ENCODE measurements at places on chromosomes 12 and 14.

DNA sequence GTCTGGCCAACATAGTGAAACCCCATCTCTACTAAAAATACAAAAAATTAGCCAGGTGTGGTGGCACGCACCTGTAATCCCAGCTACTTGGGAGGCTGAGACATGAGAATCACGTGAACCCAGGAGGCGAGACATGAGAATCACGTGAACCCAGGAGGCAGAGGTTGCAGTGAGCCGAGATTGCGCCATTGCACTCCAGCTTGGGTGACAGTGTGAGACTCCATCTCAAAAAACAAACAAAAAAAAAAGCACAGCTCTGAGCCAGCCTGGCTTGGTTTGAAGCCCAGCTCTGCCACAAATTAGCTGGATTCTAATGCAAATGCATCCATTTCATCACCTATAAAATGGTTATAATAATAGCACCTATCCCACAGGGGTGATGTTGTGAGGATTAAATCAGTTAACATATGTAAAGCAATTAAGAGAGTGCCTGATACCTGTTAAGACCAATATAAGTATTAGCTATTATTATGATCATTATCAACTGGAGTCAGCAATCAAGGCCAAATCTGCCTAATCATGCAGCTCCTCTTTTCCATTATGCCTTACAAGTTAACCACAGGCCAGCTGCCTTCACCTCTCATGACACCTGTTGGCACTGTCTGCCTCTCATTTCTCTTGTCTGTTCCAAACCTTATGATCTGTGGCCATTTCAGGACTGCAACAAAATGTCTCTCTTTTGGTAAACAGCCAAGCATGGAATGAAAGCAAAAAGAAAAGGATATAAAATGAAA is 2.1 kb downstream of the GNPTAB start:
- DNase-seq, result no peak

DNA sequence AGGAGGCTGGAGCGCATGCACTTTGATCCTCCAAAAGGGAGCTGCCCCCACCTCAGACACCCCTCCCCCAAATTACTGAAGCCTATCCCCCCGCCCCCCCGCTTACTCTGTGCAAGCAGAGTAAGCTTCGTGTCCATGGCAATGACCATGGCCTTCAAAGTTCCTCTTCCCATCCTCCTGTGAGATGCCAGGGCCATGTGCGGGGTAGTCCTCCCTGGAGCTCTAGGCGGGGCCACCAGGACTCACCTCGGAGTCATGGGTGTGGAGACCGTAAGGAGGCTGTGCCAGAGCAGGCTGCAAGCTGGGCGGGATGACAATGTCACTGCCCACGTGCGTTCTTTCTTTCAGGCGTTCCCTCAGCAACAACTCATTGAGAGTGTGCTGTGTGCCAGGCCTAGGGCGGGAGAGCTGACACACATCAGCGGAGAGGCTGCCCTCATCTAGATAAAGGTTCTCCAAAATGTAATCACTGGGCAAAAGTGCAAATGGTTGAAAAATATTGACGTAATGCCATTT is 66.8 kb downstream of the C14orf132 start:
- DNase-seq, result no peak

GRCh38 chr12:4118017-4118510 is 155.5 kb upstream of the CCND2 start:
- DNase-seq, result no peak

- DNase-seq, result no peak
Observed at GRCh38 chr14:31142455-31143087, 65.0 kb downstream of the HECTD1 start.

GRCh38 chr12:15562263-15562662 is 226.9 kb downstream of the EPS8 start:
- no peak for DNase-seq

GRCh38 chr12:28857369-28857768 is 291.7 kb upstream of the FAR2 start:
- no peak for DNase-seq

GRCh38 chr14:93039649-93040315 is 75.9 kb downstream of the ITPK1 start:
- no peak for DNase-seq

- DNase-seq, result no peak
Observed at GRCh38 chr14:53493860-53494259, 340.7 kb upstream of the DDHD1 start.

- DNase-seq, result no peak
Observed at GRCh38 chr12:112591488-112591887, 172.7 kb downstream of the PTPN11 start.

DNA sequence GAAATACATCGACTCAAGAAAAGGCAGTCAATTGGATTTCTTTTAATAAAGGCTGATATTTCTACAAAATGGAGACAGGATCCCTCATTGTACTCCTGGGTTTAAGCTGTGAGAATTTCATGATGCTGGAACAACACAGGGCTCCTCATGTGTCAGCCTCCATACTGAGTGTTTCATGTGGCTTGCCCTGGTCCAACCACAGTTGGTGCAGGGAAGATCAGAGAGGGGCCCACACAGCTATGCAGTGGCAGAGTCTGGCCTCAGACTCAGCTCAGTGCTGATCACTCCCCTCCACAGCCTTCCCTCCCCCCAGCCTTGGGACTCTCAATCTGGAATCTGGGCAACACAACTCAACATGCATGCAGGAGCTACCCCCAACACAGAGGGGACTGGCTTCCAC is 122.5 kb upstream of the OVCH1 start:
- no peak for DNase-seq

DNA sequence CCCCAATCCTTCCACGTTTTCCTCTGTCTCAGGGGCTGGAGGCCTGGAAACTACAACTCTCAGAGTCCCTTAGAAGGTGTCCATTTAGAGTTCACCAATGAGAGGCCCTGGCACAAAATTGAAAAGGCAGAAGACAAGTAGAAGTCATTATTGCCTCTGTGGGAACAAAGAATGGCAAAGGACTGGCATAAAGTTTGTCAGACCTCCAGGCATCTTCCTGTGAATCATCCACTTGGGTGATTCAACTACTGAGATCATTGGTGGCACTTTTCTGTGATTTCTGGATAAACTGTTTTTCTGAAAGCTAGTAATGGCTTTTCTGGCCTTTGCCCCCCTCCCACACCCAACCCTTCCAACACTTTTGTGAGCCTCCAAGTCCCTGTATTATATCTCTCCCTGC is 42.6 kb upstream of the C12orf42 start:
- no peak for DNase-seq

- no peak for DNase-seq
Observed at GRCh38 chr12:18581232-18581962, 156.4 kb downstream of the PLCZ1 start.

- DNase-seq, result peak; percentile 68
Observed at GRCh38 chr14:95519699-95520098, 3.2 kb upstream of the SYNE3 start.

DNA sequence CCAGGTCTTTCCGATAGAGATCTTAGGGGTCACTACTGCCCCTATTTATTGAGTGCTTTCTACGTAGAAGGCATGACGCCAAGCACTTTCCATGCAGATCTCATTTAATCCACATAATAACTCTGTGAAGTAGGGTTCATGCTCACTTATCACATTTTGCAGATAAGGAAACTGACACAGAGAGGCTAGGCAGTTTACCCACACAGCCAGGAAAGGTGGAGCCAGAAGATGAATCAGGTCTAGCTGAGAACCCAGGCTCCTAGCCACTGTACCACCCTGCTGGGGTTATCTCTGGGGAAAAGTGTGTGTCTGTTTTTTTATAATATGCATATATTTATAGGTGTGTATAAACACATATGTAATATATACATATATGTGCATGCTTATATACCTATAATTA is 83.6 kb downstream of the KSR2 start:
- no peak for DNase-seq

GRCh38 chr12:99984271-99985128 is at the start of gene ANKS1B:
ANKS1B (minus strand) TSS chr12:99984936; CDS start chr12:99984237, 699 bp downstream.
- DNase-seq, result no peak

DNA sequence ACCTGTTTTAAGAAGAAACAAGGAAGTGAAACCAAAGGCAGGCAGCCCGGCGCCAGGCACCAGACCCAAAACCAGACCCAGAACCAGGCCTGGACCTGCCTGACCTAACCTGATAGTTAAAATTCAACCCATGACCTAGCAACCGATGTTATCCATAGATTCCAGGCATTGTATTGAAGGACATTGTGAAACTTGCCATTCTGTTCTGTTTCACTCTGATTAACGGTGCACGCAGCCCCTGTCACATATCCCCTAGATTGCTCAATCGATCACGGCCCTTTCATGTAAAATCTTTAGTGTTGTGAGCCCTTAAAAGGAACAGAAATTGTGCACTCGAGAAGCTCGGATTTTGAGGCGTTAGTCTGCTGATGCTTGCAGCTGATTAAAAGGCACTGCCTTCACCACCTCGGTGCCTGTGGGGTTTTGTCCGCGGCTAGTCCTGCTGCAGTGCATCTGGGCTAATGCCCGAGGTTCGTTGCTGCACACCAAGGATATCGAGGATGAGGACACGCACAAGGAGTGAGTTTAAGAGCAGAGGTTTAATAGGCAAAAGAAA is 262.5 kb upstream of the TMEM132C start:
- no peak for DNase-seq

DNA sequence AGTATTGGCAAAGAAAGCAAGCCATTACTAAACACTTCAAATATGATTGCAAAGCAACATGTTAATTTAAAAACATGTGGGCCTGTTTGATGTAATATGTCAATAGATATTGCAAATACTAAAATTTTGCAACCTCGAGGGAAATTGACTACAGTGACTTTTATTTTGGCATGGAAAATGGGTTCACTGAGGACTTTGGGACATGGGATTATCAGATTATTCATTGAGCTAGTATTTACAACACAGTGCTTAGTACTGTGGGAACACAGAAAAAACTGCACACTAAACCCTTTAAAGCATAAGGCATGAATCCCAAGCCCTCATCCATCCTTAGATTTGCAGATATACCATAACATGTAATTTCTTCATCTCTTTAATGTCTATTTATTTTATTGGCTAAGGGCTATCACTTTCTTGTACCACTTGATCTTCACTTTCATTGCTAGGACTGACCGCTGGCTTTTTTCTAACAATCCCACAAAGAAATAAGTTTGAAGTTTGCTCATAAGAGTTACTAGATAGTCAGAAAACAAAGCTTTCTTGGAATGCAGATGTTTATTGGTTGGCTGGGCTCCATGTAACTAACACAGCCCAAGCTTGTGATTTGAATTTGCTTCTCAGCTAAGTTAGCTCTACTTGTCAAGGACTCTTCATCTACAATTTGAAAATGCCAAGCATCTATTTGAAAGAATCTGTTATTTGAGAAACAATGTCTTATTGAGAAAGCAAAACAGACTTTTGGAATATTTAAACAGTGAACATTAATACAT is 48.7 kb downstream of the PPFIBP1 start:
- no peak for DNase-seq

GRCh38 chr14:88421286-88421685 is 35.8 kb downstream of the SPATA7 start:
- DNase-seq, result peak; percentile 76

- DNase-seq, result no peak
Observed at GRCh38 chr12:48946205-48946604, 11.1 kb downstream of the ARF3 start.

GRCh38 chr12:131593406-131593805 is 117.5 kb upstream of the SFSWAP start:
- no peak for DNase-seq

GRCh38 chr14:22748206-22748605 is 18.3 kb upstream of the OXA1L start:
- DNase-seq, result no peak

- DNase-seq, result no peak
Observed at GRCh38 chr14:20469890-20470602, 840 bp downstream of the PNP start.

DNA sequence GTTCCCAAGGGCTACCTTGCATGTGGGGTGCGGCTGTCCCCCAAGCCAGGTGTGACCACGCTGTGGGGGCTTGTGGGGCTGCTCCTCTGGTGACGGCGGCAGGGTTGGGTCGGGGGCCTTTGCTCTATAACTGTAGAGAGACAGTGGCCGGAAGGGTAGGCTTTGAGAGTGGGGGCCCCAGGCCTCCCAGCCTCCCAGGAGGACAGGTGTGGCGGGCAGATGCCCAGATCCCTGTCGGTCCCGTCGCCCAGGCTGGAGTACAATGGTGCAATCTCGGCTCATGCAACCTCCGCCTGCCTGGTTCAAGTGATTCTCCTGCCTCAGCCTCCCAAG is 2.7 kb upstream of the GPR132 start:
- DNase-seq, result no peak

- DNase-seq, result no peak
Observed at GRCh38 chr12:92719674-92720073, 16.9 kb downstream of the PLEKHG7 start.

- DNase-seq, result no peak
Observed at GRCh38 chr12:93237235-93237915, 140.3 kb upstream of the NUDT4 start.

DNA sequence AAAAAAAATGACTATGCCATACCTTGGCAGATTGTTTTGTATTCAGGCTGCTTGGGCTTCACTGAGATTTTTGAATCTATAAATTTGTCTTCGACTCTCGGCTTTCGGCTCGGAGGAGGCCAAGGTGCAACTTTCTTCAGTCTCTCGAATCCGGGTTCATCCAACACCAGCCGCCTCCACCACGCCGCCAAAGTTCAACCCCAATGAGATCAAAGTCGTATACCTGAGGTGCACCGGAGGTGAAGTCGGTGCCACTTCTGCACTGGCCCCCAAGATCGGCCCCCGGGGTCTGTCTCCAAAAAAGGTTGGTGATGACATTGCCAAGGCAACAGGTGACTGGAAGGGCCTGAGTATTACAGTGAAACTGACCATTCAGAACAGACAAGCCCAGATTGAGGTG is 12.4 kb upstream of the SPPL3 start:
- no peak for DNase-seq

DNA sequence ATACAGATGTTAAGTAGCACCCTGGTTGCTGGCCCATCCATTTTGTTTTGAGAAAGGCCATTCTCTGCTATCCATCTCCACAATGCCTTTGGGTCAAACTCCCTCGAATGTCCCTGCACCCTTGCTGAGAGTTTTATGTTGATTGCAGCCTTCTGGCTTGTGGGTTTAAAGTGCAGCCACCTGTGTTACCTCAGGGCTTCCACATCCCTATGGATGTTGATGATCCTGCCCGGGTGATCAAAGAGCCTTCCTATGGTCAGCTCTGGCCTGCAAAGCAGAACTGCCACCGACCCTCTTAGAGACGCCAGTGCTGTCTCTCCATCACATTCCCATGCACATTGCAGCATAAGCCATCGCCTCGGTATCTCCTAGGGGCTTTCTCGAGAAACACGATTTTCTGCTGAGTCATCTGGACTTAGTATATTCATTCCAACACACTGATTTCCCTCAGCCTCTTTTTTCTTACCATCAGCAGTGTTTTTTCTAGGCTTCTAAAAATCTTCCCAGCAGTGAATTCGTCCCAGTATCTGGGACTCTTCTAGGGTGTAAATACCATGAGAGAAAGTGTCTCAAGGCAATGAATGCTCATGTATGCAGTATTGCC is 585.7 kb upstream of the TMEM132C start:
- DNase-seq, result no peak

DNA sequence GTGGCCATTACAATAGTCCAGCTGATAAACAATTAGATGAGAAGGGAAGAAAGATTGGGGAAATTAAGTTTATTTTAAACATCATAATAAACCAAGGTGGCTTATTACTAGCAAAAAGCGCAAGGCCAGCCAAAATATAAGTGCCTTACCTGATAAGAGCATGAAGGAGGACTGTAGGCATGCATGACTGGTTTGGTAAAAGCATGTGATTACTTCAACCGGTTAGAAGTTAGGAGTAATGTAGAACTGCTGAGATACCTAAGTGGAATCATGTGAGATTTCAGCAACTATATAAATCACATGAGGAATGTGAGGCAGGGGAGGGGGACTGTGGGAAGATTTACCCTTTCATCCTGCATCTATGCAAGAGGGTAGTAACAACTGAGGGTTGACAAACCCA is 59.7 kb upstream of the CCDC196 start:
- DNase-seq, result no peak

Measured in GM04503 (cell line).